Memory B cell (primary cell): ENCODE measurements at places on chromosomes 11 and 22.

- no peaks in the 10 kb centered on the region for H3K27me3 ChIP-seq
- DNase-seq, result no peak
- H3K27ac ChIP-seq, result no peak overlapping the region
- H3K36me3 ChIP-seq, result peaks cover 11% of the 10 kb centered on the region
- H3K4me1 ChIP-seq, result no peaks in the 10 kb centered on the region
Observed at GRCh38 chr11:43830928-43831440, 49.6 kb upstream of the ALKBH3 start.

DNA sequence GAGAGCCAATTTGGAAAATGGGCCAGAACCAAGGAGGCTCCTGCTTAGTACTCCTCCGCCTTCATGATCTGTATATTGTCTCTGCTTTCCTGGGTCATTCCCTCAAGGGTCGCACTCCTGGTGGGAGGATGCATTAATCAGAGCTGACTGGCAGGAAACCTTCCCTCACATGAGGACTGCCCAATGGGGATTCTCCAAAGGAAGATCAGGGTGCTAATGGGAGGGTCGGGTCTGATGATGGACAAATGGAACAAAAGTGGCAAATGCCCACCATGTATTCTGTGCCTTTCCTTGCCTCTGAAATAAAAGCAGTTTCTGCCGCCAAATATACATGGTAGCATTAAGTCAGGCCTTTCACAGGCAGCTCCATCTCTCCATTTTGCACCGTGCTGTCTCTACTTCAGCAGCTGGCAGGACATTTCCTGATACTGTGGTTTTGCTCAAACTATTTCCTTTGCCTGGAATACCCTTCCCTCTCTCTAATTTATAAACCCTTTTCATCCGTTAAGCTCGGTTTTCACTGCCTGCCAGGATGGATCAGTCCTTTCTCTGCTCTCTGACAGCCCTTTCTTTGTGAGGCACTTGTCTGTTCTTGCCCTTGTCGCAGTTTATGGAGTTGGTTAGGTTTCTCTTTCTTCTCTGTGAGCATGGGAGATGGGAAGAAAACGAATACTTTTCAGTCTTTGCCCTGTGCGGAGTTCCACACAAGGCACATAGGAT lies 13.5 kb downstream of the SREBF2 start:
- no peak for DNase-seq
- H3K4me3 ChIP-seq, result peak overlapping the region; percentile 19
- peak overlapping the region; percentile 80 for H3K27ac ChIP-seq
- H3K27me3 ChIP-seq, result no peaks in the 10 kb centered on the region
- peaks cover 3% of the 10 kb centered on the region for H3K36me3 ChIP-seq
- peaks cover 40% of the 10 kb centered on the region for H3K4me1 ChIP-seq

GRCh38 chr11:19577391-19577975 lies 135.2 kb upstream of the NAV2 start:
- DNase-seq, result no peak
- H3K36me3 ChIP-seq, result no peaks in the 10 kb centered on the region
- no peak overlapping the region for H3K27ac ChIP-seq
- no peaks in the 10 kb centered on the region for H3K4me1 ChIP-seq
- no peaks in the 10 kb centered on the region for H3K27me3 ChIP-seq
- H3K4me3 ChIP-seq, result no peak overlapping the region

DNA sequence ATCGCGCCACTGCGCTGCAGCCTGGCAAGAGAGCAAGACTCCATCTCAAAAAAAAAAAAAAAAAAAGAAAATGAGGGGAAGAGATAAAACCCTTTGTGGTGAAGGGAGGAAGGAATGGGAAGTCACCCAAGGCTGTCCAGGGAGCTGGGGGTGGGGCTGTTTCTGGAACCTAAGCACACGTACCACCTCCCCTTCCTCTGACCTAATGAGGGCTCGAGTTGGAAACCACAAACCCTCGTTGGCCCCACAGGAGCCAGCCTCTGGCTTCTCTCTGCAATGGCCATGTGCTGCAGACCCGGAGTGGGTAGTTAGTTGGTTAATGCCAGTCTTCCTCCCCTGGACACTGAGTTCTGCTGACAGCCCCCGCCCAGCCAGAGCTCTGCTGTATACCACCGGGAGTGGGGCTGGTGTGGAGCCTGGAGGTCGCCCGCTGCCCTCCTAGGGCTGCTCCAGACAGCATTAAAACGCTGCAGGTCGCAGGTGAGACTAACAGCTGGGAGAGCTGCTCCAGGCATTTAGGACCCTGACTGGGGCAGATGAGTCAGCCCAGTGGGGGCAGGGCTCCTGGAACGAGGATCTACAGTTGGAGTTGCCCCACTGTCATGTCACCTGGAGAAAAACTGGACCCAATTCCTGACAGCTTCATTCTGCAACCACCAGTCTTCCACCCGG lies at the start of gene LGALS12:
LGALS12 (plus strand) TSS at position 228 of the 672 bp plus-strand sequence; CDS start at position 603, 375 bp downstream.
- no peaks in the 10 kb centered on the region for H3K36me3 ChIP-seq
- no peak within 1 kb of the TSS for H3K27ac ChIP-seq
- DNase-seq, result no peak
- peaks cover 5% of the 10 kb centered on the region for H3K4me1 ChIP-seq

- DNase-seq, result no peak
- no peak overlapping the region for H3K4me3 ChIP-seq
- no peaks in the 10 kb centered on the region for H3K4me1 ChIP-seq
- H3K36me3 ChIP-seq, result no peaks in the 10 kb centered on the region
Observed at GRCh38 chr11:129840236-129840635, 24.6 kb downstream of the TMEM45B start.

- no peaks in the 10 kb centered on the region for H3K36me3 ChIP-seq
- no peak overlapping the region for H3K4me3 ChIP-seq
- H3K27me3 ChIP-seq, result peaks cover 9% of the 10 kb centered on the region
- H3K4me1 ChIP-seq, result no peaks in the 10 kb centered on the region
Observed at GRCh38 chr11:126518071-126518971, 162.8 kb downstream of the ST3GAL4 start.

GRCh38 chr11:110951037-110951949 lies 239.1 kb upstream of the ARHGAP20 start:
- H3K36me3 ChIP-seq, result peaks cover 2% of the 10 kb centered on the region
- no peak for DNase-seq
- H3K4me3 ChIP-seq, result no peak overlapping the region
- no peak overlapping the region for H3K27ac ChIP-seq
- peaks cover 2% of the 10 kb centered on the region for H3K27me3 ChIP-seq

GRCh38 chr22:19719050-19719482 lies 4.3 kb upstream of the GP1BB start:
- no peak for DNase-seq
- H3K4me3 ChIP-seq, result peak overlapping the region; percentile 73
- H3K27me3 ChIP-seq, result peaks cover 31% of the 10 kb centered on the region
- peaks cover 8% of the 10 kb centered on the region for H3K4me1 ChIP-seq

DNA sequence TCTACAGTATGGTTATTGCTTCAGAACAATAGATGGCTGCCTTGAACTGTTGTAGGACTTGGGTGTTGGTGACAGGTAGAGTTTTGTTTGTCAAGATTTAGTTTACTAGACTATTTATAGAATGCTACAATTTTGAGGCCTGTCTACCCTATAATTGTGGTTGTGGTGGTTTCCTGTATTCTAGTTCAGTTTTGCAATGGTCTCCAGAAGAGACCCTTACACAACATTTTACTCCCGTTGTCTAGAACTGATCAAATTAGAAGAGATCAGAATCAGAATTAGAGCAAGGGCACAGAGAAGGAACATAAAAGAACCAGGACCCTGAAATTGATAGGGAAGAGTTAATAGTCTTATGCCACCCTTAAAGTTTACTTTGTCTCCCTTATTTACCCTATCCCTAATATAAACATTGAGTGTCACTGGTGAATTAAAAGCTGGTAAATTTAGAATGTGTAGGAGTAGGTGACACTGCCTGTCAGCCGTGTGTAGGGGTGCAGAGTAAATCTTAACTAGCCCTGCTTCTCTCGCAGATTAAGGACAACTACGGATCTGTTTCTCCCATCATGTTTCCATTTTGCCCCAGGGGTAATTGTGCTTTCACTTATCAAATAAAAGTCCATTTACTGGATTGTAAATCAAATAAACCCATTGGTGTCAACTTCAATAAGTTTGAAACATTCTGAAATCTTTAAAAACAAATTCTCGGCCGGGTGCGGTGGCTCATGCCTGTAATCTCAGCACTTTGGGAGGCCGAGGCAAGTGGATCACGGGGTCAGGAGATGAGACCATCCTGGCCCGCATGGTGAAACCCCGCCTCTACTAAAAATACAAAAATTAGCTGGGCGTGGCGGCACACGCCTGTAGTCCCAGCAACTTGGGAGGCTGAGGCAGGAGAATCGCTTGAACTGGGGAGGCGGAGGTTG lies 10.9 kb upstream of the PHLDB1 start:
- no peaks in the 10 kb centered on the region for H3K4me1 ChIP-seq
- H3K36me3 ChIP-seq, result peaks cover 29% of the 10 kb centered on the region
- DNase-seq, result no peak
- no peaks in the 10 kb centered on the region for H3K27me3 ChIP-seq
- H3K4me3 ChIP-seq, result no peak overlapping the region
- no peak overlapping the region for H3K27ac ChIP-seq

DNA sequence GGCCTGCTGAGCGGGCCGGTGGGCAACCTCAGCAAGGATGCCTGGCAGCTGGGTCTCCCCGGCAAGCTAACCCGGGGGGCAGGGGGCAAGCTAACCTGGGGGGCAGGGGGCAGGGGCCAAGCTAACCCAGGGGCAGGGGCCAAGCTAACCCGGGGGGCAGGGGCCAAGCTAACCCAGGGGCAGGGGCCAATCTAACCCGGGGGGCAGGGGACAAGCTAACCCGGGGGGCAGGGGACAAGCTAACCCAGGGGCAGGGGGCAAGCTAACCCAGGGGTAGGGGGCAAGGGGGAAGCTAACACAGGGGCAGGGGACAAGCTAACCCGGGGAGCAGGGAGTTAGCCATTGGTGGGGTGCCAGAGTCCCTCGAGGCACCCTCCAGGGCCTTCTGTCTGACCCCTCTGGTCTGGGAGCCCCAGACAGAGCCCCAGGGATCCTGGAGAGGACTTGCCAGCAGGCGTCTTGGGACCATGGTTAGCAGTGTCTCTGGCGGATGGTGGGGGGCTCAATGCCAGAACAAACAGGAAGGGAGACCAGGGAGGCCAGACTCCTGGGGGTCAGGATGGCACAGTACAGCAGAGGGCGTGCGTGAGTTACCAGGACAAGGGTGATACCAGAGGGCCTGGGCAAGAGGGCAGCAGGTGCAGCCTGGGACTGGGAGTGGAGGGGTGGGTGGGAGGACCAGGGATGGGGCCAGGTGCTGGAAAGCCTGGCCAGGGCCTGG lies 16.1 kb downstream of the IGF2 start:
- H3K4me1 ChIP-seq, result peaks cover 4% of the 10 kb centered on the region
- H3K36me3 ChIP-seq, result peaks cover 4% of the 10 kb centered on the region
- H3K27ac ChIP-seq, result no peak overlapping the region
- peaks cover 39% of the 10 kb centered on the region for H3K27me3 ChIP-seq

DNA sequence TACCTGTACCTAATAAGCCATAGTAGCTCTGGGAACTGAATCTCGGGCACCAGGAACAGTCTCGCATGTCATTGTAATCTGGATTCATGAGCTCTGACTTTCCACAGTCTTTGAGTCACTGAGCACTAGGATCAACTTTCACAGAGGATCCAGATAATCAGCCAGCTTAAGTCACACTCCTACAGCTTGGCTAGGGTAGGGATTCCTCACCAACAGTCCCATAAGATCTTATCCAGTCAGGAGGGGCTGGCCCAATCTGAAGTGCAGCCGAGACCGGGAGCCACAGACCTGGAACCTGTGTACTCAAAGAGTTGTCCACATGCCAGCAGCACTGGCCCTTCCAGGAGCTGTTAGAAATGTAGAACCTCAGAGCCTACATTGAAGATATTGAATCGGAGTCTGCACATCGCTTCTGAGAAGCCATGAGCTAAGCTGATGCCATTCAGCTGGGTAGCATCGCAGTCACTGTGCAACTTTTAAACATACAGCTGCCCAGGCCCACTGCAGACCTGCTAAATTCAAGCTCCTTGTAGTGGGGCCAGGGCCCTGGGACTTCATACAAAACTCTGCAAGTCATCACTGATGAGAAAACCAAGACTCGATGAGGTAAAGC lies 538.8 kb upstream of the B3GAT1 start:
- H3K36me3 ChIP-seq, result no peaks in the 10 kb centered on the region
- no peak overlapping the region for H3K27ac ChIP-seq
- H3K4me3 ChIP-seq, result no peak overlapping the region
- peaks cover 11% of the 10 kb centered on the region for H3K27me3 ChIP-seq

- peaks cover 3% of the 10 kb centered on the region for H3K36me3 ChIP-seq
- H3K27me3 ChIP-seq, result no peaks in the 10 kb centered on the region
- peaks cover 20% of the 10 kb centered on the region for H3K4me1 ChIP-seq
- no peak overlapping the region for H3K4me3 ChIP-seq
- no peak overlapping the region for H3K27ac ChIP-seq
- DNase-seq, result no peak
Observed at GRCh38 chr11:64178203-64178602, 7.8 kb upstream of the STIP1 start.

DNA sequence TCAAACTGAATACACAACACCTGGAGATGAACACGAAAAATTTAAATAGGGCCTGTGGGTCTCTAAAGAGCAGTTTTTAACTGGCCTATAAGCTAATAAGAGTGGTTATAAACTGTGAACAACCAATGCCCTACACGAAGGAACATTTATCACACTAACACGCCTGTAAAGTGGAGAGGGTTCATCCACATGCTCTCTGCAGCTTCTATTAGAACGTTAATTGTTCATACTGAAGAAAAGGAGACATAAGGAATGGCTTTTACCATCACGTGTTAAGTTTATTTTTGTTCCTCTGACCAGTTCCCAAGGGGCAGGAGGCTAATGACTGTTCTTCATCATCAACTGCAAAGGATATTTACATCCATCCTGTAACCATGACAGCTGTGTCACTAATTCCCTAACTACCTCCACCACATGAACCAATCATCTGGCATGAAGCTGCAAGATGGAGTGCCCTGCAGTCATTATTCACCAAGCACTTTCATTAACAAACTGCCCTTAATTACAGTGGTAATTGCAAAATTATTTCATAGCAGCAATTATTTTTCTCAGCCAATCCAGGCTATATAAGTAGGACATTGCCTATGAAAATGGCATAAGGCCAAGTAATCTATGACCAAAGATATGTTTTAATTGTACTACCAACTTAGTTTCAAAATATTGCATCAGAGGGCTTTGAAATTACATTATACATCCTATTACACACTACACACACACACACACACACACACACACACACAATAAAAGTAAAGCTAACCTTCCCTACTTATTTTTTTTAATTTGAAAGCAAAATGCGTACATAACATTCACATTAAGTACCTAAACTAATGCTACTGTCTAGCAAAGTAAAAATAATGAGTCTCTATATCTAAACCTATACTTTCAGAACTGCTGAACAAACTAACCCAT lies 186.7 kb downstream of the CADM1 start:
- H3K27me3 ChIP-seq, result peaks cover 1% of the 10 kb centered on the region
- H3K4me3 ChIP-seq, result no peak overlapping the region
- no peak for DNase-seq
- no peak overlapping the region for H3K27ac ChIP-seq

GRCh38 chr11:122391049-122391448 lies 264.5 kb upstream of the UBASH3B start:
- no peaks in the 10 kb centered on the region for H3K4me1 ChIP-seq
- H3K27me3 ChIP-seq, result peaks cover 4% of the 10 kb centered on the region
- H3K27ac ChIP-seq, result no peak overlapping the region

GRCh38 chr22:36982136-36982535 lies 37.1 kb downstream of the TST start:
- H3K4me3 ChIP-seq, result no peak overlapping the region
- no peaks in the 10 kb centered on the region for H3K36me3 ChIP-seq
- H3K27me3 ChIP-seq, result peaks cover 17% of the 10 kb centered on the region
- peaks cover 7% of the 10 kb centered on the region for H3K4me1 ChIP-seq
